ENCODE measurements at places on chromosomes 13 and 19.

DNA sequence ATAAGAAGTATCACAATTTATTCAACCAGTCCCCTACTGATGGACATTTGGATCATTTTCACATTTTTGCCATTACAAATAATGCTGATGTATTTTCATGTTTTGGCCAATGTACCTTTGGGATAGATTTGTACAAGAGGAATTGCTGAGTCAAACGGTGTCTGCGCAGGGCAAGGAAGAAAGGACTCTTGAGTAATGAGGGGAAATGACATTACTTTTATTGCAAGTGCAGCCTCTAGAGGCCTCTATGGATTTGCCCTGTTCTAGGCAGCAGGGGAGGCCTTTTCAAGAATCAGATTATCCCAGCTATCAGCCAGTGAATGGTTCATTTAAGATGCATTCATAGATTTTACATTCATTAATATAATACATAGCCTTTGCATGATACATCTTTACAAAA lies 32.9 kb upstream of the GTF3A start:
- DNase-seq, result no peak

DNA sequence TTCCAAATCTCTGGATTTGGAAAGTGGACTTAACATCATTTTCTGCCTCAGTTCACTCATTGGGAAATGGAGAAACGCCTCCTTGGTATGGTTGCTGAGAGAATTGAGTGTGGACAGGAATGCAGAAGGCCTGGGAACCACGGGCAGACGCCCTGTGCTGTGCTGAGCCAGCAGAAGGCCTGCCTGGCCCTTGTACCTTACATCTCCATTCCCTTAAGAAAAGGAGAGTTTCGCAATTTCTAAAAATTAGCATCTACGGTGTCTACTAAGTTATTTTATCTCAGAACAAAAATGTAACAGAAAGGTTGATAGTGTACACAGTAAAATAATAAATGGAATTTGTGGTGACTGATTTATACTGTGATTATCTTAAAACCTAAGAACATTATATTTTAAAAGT lies 78.7 kb downstream of the IPO5 start:
- DNase-seq, result no peak

GRCh38 chr19:3622224-3622623 lies 4.4 kb downstream of the CACTIN start:
- DNase-seq, result no peak

GRCh38 chr19:1884291-1884718 lies 991 bp downstream of the ABHD17A start:
- no peak for DNase-seq

DNA sequence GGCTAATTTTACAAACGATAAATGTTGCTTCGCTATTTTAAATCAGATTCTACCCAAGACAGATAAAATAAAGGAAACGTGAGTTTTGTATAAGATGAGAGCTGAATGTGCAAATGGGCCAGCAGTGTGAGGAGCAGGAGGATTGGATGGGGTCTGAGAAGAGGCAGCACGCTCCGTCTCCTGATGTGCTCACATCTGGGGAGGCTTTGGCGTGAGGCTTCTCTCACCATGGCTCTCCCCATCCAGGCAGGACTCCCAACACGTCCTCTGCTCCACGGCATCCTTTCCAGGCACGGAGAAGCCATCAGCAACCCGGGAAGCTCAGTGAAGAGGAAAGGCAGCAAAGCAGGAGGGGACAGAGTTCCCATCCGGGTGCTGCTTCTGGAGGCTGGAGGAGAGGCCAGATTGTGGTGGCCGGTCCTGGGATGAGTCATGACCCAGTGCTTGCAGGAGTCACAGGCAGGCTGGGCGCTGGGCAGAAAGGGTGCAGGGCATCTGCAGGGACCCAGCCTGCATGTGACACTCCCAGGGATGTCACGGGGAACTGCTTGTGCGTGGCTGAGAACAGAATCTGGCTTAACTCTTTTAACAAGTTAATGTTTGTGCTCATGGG lies 47.5 kb downstream of the ZNF536 start:
- DNase-seq, result no peak

GRCh38 chr19:49950956-49951526 lies 9.9 kb downstream of the SIGLEC11 start:
- no peak for DNase-seq

DNA sequence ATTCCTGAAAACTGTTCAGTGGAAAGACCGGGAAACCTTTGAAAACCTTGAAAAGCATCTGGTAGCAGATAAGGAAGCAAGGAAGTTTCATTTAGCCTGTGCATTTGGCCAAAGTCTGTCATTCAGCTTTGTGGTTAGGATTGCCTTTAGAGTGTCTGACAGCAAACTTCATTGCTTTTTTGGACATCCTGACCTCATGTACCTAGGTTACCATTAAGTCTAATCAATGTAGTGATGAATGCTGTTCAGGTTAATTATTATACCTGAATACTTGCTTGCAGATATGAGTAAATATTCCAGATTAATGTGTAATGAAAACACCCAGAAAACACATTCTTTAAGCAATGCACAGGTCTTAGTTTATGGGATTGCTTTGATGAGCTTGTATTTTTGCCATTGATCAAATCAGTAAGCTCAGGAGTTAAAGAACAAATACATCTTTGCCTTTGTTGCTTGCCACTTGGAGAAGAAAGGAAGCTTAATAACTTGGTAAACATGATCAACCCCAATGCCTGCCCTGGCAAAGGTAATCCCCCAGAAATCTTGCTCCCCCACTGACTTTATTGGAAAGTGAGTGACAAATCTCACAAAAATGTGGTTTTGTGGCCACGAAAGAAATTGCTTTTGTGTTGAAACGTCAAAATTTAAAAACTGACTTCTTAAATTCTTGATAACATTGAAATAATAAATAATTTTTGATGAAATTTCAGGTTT lies 87.4 kb downstream of the SLC15A1 start:
- DNase-seq, result no peak

GRCh38 chr13:44049081-44049945 lies 169.6 kb downstream of the LACC1 start:
- no peak for DNase-seq

DNA sequence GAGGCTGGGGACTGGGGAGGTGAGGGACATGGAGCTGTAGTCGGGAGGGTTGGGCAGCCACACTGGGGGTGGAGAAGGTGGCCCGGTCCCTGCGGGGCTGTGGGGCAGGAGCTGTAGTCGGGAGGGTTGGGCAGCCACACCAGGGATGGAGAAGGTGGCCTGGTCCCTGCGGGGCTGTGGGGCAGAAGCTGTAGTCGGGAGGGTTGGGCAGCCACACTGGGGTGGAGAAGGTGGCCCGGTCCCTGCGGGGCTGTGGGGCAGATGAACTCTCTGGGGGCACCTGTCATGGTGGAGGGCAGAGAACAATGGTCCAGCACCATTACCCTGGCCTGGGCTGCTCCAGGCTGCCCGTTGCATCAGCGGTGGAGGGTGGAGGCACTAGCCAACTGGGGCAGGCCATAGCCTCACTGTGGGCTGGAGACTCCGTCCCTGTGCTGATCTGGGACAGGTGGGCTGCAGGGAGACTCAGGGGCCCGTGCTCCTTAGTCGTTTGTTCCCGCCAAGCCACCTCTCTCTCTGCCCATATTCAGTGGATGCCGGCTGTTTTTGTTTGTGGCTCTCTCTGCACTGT lies 51.4 kb downstream of the ATP11A start:
- DNase-seq, result no peak

- peak; percentile 30 for DNase-seq
These were observed 62.3 kb downstream of the CEBPG start for GRCh38 chr19:33435706-33436359.

DNA sequence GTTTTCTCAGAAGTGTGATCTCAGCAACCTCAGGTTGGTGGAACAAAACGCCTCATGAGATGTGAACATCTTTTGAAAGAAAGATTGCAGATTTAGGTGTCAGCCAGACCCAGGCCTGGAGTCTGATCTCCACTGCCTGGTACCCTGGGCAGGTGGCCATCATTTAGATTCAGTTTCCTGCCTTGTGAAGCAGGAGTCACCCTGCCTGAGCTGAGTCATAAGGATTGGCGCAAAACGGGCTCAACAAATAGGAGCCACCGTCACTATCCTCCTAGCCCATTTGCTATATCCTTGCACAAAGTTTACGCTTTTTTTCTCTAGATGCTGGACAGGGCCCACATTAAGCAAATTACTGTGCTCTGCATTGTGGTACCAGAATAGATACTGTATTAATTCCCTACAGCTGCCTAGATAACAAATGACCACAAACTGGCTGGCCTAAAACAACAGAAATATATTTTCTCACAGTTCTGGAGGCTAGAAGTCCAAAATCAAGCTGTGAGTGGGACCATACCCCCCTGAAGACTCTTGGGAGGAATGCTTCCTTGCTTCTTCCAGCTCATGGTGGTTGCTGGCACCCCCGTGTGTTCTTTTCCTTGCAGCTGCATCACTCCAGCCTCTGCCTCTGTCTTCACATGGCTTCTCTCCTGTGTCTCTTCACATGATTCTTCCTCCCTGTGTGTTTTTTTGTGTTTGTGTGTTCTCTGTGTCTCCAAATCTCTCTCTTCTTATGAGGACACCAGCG lies 38.2 kb downstream of the TNFSF11 start:
- DNase-seq, result no peak

DNA sequence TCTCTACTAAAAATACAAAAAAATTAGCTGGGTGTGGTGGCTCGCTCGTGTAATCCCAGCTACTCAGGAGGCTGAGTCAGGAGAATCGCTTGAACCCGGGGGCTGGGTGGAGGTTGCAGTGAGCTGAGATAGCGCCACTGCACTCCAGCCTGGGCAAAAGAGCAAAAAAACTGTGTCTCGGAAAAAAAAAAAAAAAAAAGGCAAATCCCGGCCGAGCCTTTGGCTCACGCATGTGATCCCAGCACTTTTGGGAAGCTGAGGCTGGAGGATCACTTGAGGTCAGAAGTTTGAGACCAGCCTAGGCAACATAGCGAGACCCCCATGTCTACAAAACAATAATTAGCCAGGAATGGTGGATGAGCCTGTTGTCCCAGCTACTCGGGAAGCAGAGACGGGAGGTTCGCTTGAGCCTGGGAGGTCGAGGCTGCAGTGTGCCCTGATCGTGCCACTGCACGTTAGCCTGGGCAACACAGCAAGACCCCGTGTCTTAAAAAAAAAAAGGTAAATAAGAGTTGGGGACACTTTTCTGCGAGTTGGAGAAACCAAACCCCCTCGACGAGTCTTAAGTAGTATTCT lies 574 bp upstream of the GPX4 start:
- no peak for DNase-seq

DNA sequence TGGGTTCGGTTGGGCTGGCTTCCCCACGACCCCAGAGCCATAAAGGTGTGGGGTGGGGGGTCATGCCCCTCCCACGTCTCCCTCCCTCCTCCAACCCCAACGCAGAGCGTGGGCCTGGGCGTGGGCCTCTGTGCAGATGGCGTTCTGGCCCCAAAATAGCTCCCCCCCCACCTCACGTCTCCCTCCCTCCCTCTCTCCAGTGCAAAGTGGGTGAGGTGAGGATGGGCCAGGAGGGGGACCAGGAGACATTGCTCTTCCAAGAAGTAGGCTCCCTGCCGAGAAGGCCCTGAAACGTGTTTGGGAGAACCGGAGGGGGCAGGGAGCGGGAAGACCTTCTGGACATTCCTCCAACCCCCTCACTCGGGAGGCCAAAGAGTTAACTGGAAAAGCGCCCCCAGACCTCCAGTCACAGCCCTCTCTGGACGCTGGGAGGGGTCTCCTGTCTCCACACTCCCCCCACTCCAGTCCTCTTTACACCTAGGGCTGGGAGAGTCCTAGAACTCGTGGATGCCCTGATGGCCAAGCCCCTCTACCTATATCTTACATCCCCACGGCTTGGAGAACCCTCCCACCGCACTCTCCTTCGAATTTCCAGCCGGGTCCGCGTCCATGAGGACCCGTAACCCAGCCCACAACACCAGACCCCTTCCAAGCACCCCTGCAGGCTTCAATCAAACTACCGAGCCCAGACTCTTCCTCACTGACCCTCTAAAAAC lies 855 bp downstream of the UNC13A start:
- DNase-seq, result no peak

DNA sequence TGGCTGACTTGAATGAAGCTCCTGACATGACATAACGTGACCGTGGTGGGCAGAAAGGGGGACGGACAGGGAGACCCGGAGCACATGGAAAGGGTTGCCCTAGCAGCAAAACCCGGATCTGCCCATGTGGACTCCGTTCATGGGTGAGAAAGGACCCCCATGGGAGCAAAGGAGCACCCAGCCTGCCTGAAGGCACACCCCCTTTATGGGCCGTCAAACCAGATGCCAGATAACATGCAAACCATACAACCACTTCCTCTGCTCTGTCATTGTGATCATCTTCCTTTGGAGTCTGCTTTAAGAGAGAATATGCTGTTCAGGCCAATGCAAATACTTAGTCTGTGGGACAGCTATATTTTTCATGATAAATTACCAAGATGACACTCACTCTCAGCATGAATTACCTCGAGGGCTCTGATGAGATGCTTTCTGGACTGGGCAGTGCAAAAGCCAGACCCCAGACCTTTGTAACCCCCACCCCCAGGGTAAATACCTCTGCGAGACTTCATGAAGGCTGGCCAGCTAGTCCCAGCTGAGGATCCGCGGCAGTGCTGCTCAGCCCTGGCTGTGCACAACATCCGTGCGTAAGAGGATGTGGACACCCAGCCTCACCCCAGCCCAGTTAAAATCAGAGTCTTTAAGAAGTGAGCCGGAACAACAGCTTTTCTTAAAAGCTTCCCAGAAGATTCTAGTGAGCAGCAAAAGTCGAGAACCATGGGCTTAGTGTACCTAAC lies 126.6 kb downstream of the USP12 start:
- no peak for DNase-seq

GRCh38 chr13:27600711-27601110 lies 19.6 kb downstream of the LNX2 start:
- DNase-seq, result no peak

DNA sequence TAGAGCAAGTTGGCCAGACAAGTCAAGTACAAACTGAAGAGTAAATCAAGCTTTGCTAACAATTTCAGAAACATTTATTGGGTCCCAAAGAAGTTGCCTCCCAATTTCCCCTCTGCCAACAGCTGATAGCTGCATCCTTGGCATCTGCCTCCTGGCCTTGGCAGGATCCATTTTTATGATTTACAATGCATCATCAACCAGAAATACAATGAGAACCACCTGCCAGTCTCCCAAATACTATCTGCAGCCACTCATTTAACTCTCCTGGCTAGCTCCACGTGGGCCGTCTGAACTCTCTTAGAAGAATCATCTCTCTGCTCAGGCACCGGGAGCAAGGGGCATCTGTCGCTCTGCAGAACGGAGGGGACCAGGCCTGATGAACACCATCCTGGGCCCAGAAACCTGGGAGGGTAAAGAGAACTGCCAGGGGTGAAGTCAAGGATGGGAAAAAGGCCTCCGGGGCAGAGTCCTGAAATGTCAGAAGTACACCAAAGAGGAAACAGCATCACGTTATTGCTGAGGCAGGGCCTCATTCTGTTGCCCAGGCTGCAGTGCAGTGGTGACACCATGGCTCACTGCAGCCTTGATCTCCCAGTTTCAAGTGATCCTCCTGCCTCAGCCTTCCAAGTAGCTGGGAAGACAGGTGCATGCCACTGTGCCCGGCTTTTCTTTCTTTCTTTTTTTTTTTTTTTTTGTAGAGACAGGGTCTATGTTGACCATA lies 2.6 kb downstream of the LONP1 start:
- DNase-seq, result no peak

DNA sequence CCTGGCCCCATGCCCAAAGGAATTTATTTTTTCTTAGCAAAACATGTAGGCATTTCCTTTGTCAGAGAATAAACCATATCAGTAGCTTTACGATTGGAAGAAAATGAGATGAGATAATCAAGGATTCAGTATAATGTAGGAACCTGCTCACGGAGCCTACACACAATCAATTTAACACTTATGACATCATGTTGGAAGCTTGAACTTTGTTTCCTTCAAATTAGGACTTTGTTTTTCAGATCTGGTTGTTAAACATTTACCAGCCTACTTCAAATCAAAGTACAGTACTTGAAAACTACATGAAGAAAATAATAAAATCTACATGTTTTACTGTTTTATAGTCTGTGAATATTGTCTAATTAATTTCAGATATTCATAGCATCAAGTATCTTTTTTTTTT lies 639.0 kb upstream of the ATXN8OS start:
- no peak for DNase-seq
